ENCODE measurements at places on chromosomes 2 and 18.

GRCh38 chr2:102109016-102109415, 33.5 kb upstream of the IL1R1 start:
- no peak for DNase-seq

- no peak for DNase-seq
Observed at GRCh38 chr2:241763551-241764274, 12.9 kb upstream of the GAL3ST2 start.

- no peak for DNase-seq
Observed at GRCh38 chr2:176018708-176019107, 16.6 kb upstream of the LNPK start.

DNA sequence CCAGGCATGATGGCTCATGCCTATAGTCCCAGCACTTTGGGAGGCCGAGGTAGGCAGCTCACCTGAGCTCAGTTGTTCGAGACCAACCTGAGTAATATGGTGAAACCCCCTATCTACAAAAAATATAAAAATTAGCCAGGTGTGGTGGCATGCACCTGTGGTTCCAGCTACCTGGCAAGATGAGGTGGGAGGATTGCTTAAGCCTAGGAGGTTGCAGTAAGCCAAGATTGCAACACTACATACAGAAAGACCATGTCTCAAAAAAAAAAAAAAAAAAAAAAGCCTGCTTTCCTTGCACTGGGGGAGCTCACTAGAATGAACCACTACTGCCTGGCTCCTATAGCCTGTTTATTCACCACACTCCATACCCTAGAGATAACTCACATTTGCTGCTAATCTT, 7.4 kb upstream of the MAT2A start:
- no peak for DNase-seq

DNA sequence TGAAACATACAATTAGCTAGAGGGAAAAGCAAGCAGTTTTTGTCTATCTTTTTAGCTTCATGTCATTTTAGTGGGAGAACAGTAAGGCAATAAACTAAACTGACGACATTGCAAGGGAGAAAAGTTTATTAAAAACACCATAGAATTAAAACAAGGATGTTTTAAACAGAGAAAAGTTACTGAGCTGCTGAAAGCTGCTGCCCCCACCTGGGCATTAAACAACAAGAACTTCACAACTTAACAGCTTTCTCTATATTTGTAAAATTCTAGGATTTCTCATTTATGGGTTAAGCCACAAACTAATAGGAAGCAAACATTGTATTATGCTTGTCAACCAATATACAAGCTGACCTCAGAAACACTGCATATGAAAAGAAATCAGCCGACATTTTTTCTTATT, 289.2 kb downstream of the ERBB4 start:
- DNase-seq: no peak

All from activated T-helper 1 cell treated with Interleukin-2 at 50 U/mL for 16 hours (primary cell).